ENCODE measurements at places on chromosomes 3 and 15.

DNA sequence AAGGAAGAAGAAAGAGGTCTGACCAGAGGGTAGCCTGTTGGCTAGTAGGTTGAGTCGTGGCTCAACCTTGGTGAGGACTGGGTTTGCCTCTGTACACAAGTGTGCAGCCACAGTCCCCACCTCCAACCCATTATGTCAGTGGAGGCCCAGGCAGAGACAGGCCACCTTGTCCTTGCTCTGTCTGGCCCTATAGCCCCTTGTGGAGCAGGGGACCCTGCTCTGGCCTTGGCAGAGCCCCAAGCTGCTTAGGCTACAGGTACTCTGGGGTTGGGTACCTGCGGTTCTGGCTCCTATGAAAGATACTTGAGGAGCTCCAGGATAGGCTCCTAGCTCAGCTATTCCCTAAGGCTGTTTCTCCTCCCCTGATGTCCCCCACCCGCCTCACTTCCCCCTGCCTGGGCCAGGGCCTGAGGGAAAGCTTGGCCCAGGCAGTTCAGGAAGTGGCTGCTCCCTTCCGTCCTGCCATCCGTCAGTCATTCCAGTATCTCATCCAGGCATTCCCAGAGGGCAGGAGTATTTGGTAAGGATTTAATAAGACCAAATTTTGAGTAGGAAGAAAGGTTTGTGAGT is 44.0 kb downstream of the FGD5 start:
- no peak for DNase-seq

GRCh38 chr3:160935413-160936095 is 169.6 kb downstream of the B3GALNT1 start:
- no peak for DNase-seq

GRCh38 chr15:52679232-52680040 is at the start of gene ATOSA:
ATOSA (minus strand) TSS chr15:52679388; CDS start chr15:52678021, 1,367 bp downstream.
- DNase-seq: peak; percentile 63

GRCh38 chr3:105907777-105908176 is 39.0 kb upstream of the CBLB start:
- DNase-seq: no peak

DNA sequence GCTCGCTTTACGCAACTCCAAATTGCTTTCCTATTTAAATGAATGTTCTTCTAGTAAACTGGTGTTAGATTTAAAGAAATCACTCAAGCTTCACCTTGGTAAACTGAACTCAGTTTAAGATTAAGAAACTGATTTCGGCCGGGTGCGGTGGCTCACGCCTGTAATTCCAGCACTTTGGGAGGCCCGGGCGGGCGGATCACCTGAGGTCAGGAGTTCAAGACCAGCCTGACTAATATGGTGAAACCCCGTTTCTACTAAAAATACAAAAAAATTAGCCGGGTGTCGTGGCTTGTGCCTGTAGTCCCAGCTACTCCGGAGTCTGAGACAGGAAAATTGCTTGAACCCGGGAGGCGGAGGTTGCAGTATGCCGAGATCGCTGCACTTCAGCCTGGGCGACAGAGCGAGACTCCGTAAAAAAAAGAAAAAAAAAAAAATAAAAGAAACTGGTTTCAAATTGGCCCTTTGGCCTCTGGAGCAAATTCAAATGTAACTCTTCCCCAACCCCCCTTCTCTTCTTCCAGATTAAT is 1.7 kb downstream of the SKIL start:
- no peak for DNase-seq

GRCh38 chr3:133364704-133365103 is 35.2 kb upstream of the BFSP2 start:
- DNase-seq: no peak

- DNase-seq: no peak
Measured at GRCh38 chr3:177836671-177837070, 639.4 kb upstream of the TBL1XR1 start.

All from stimulated activated CD4-positive, alpha-beta T cell treated with anti-CD3 and anti-CD28 coated beads, Interleukin-1b, Interleukin-23, amount 100 ng/mL, for 1 hour (primary cell).